Left renal cortex interstitium (tissue), 4 donors: ENCODE measurements at places on chromosomes 2 and 18.

DNA sequence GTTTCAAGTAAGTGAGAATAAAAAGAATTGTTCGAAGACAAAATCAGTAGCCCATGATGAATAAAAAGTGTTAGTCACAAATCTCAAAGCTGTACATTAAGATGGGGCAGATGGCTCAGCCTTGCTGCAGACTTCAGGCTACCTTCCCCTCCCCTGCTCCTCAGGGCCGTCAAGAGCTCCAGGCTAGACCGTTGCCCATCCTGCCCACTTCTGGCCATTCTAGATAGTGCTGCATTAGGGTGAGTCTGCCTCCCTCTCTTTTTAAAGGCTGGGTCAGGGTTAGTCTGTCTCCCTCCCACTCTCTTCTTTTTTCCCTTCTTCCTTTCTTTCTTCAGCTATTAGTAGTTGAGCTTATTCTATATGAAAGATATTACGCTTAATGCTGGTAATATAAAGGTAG, 86.0 kb downstream of the MAPRE2 start:
- DNase-seq, result no peak

DNA sequence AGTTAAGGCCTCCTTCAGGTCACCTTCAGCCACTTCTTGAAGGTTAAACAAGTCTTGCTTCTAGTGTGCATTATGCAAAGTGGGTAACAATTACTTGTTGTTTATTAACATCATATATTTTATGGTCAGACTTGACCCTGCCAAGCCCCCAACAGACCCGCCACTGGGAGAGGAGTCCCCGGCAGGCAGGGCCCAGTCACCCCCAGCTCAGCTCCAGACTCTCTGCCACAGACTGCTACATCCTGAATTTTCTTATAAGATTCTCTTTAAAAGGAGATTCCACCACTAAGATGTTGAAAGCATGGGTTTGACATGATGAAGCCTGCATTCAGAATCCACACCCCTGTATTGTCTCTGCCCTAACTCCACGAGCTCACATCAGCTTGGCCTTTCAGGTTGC, 174.3 kb upstream of the ARL4C start:
- no peak for DNase-seq

GRCh38 chr2:51145761-51146160, 113.8 kb upstream of the NRXN1 start:
- no peak for DNase-seq

DNA sequence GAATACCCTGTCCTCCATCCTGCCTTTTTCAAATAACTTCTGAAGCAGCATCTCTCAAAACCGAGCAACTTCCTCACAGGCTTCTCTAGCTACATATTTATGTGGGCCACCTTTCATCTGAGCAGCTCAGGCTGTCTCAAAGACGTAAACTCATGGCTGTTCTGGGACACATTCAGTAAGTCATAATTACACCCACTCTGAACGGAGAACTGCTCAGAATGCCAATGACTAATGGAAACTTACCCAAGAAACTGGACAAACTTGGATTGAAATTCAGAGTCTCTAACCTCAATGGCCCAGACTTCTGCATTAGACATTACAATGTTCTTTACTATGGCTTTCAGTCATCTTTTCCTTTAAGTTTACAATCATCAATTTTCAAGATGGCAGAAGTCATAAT, 145.2 kb downstream of the RAD51AP2 start:
- DNase-seq, result no peak

DNA sequence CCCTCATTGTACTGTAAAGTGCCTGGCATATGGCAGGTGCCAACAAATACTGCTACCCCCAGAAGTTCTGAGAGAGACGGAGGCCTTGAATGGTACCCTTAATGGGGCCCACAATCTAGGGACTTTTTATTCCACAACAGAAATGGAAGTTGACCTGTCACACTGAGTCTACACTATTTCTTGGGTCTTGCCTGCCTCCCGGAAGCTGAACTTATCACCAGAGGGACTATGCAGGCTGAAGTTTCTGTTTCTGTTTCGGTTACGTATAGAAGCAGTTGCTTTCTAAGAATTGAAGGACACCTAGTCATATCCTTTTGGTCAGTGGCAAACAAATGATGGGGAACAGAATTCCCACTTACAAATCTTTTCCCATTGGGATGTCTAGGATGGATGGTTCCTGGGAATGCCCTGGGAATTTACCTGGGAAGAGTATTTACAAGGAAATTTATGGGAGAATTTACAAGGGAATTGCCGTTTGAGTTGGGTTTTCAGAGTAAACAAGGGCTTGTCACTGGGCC, 74.2 kb downstream of the HS1BP3 start:
- no peak for DNase-seq

- no peak for DNase-seq
Observed at GRCh38 chr2:160486341-160486740, 7.3 kb downstream of the RBMS1 start.

GRCh38 chr2:196515608-196516007, 123.9 kb upstream of the CCDC150 start:
- DNase-seq, result no peak

- no peak for DNase-seq
Observed at GRCh38 chr2:3465844-3466481, 53.4 kb downstream of the ADI1 start.

- no peak for DNase-seq
Observed at GRCh38 chr2:234874347-234875046, 77.3 kb upstream of the SH3BP4 start.

- no peak for DNase-seq
Observed at GRCh38 chr2:160267692-160268091, 67.6 kb upstream of the ITGB6 start.

- no peak for DNase-seq
Observed at GRCh38 chr2:232315923-232316299, 62.6 kb upstream of the ALPP start.

DNA sequence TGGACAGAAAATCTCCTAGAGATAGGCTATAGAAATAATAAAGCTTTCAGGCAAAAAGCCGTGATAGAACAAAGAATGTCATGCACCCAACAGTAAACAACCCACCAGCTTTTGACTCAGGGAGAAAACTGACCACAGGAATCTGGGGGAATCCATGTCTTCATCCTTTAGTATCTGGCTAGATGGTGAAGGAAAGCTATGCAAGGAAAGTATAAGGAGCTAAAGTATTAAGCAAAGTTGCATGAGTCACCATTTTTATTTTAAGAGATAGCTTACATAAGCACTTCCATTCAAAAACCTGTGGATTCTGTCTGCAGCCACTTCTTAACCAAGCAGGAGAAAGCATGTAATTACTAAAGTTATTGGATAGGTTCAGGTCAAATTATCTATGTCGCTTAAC, 363.8 kb downstream of the LRP1B start:
- no peak for DNase-seq

DNA sequence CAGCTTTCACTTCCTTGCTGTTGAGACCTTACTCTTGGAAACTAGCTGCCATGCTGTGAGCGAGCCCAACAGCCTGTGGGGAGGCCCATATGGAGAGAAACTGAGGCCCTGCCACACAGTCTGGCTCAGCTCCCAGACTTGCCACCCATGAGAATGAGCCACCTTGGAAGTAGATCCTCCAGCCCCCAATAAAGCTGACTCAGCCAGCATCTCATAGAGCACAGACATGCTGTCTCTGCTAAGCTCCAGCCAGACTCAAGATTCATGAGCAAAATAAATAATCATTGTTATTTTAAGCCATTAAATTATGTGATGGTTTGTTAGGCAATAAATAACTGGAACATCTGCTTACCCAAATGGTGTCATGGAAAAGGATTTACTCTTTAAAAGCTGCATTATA, 53.6 kb upstream of the DDX18 start:
- no peak for DNase-seq

DNA sequence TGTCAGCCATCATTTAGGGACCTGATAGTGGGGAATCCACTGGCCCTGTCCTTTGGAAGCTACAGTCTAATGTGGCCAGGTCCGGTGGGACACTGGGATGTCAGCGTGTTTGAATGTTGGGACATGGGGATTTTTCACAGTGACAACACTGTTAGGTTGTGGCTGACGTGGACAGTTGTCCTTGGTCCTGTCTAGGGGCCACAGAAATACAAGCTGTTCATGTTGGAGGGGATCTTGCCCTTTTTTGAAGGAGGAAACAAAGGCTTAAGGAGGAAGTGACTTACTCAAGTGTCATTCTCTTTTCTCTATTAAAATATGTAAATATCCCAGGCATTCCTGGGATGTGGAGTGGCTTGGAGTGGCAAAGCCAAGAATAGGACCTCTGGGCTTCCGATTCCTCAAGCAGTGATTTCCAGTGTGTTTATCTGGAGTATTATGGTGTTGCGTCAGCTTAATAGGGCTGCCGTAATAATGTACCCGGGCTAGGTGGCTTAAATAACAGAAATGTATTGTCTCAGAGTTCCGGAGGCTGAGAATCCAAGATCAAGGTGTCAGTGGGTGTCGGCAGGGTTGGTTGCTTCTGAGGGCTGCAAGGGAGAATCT, 8.5 kb downstream of the ACOXL start:
- no peak for DNase-seq

DNA sequence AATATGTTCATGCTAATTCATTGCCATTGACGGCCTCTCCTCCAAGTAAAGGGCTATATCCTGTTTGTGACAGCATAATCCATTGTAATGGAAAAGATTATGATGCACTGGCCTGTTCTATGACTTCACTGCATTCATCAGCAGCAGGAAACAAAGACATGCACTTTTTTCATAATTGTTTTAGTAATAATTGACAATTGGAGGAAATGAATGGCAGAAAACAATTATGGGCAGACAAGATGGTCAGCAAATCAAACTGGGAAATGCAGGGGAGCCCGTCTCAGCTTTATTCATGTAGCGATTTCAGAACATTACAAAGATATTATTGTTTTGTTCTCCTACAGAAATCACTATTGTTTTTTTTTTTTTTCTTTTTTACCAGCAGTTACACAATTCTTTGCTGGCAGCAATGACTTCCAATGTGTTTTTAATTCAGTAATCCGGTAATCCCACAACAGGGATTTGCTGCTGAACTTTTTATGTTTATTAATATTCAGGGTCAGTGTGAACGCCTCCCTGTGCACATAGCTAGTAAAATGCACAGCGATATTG, 33.8 kb upstream of the RASGRP3 start:
- DNase-seq, result no peak

GRCh38 chr18:47108373-47108772, 41.9 kb downstream of the HDHD2 start:
- no peak for DNase-seq

- DNase-seq, result no peak
Observed at GRCh38 chr18:36814994-36815393, 13.8 kb downstream of the TPGS2 start.

GRCh38 chr2:120206022-120206581, 17.1 kb downstream of the TMEM185B start:
- DNase-seq, result no peak

DNA sequence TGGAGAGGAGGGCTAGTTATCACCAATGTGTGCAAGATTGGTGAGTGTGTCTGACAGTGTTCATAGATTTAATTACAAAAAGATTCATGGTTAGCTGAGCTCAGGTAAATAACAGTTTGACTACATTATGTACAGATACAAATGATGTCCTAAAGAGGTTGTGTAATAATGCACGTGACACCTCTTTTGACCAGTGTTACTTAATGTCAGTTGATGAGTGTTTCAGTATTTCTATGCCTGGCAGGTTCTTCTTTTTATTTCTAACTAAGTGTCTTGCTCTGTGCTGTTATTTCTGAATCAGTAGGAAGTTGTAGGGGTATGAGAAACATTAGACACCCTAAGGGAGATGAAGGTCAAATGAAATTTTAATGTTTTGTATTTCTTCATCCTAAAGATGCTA, 7.9 kb upstream of the INHBB start:
- no peak for DNase-seq

- DNase-seq, result no peak
Observed at GRCh38 chr2:24330161-24330560, 30.2 kb downstream of the ITSN2 start.

GRCh38 chr2:237113026-237113795, 27.5 kb downstream of the COPS8 start:
- no peak for DNase-seq

DNA sequence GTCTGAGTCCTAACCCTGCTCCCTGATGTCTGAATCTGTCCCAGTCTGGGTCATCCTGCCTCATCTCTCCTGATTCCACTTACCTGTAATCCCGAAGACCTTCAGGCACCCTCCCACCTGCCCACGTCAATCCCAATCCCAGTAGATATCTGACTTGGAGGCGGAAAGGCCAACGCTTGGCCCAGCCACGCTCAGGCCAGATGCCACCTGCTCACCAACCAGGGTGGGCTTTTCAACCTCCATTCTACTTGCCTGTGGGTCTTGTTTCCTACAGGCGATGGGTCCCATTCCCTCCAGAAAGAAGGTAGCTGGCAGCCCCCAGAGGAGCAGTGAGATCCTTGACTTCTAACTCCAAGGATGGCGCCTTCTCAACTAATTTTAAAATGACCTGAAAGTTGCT, 59.7 kb downstream of the INPP5D start:
- DNase-seq, result no peak

- DNase-seq, result no peak
Observed at GRCh38 chr2:204670756-204671155, 125.5 kb downstream of the PARD3B start.

GRCh38 chr2:232633413-232634205, at the start of gene EFHD1:
Gene EFHD1 (plus strand): TSS chr2:232633604. CDS start chr2:232633705, 101 bp downstream.
- peak; percentile 53 for DNase-seq

DNA sequence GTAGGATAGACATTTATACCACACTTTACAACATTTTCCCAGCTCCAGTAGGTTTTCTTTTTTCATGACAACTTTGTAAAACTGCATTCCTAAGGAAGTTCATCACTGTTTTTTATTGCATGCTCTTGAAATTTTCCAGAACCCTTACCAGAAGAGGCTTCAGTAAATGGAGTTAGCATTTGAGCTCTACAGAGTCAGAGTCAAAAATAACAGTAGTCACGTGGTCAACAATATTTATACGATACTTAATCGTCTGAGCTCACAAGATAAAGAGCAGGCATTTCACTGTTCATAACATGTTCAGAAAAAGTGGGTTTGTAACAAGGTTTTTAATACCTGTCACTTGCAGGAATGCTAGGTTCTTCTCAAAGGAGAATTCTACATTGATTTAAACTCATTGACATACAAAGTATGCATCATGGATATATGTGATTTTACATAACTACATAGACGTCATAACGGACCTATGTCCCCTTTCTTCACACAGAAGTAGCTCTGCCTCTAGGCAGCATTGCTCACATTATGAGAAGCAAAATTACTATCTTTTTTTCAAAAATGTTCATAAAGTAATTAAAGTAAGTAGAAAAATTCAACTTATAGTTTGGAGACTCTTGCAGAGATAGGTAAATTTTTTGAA, 187.0 kb upstream of the COL3A1 start:
- peak; percentile 6 for DNase-seq

- DNase-seq, result no peak
Observed at GRCh38 chr2:238290091-238290509, 1.7 kb upstream of the PER2 start.

DNA sequence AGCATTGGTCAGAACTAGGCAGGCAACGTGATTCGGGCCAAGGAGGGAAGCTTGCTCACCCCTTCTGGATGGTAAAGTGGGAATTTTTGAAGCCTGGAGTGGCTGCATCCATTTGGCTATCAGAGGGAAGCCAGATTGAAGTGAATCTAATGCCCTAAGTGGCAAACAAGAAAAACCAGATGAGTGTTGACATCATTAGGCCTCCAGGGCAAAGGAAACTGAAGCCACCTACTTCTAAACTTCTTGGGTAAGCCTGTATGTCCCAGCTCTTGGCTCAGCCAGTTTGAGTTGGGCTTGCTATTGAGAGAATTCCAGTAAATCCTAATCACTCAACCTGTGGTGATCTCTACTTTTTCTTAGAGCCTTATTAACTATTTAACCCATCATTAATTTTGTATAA, 20.9 kb downstream of the SOX11 start:
- DNase-seq, result no peak

- no peak for DNase-seq
Observed at GRCh38 chr2:54455131-54455562, 980 bp upstream of the SPTBN1 start.

GRCh38 chr2:133716166-133716565, 147.9 kb upstream of the NCKAP5 start:
- DNase-seq, result no peak
